ENCODE measurements at places on chromosomes 7 and 10.

- no peak for DNase-seq
These were observed 62.1 kb upstream of the STEAP1B start for GRCh38 chr7:22561895-22562593.

GRCh38 chr7:1974290-1975101 lies 258.2 kb downstream of the MAD1L1 start:
- DNase-seq: no peak

GRCh38 chr7:111910656-111911055 lies 295.5 kb downstream of the DOCK4 start:
- DNase-seq: no peak

GRCh38 chr10:79507440-79508167 lies 4.7 kb upstream of the EIF5AL1 start:
- DNase-seq: no peak

DNA sequence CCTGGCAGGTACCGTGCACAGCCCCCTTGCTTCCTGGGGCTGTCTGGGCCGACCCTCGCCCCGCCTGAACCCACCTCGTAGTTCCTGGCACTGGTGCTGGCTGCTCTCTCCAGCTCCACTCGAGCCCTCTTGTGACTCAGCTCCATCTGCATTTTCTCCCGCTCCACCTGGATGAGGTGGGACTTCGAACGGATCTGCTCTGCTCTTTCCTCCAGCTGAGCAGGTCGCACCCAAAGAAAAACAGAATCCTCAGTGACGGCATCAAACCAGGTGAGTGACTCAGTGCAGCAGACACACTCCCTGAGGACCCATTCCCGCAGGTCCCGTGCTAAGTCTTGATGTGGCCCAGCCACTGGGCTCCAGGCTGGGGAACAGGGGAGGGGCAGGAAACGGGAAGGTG lies 7.4 kb downstream of the MAD1L1 start:
- no peak for DNase-seq

GRCh38 chr7:43196379-43196778 lies 83.9 kb downstream of the HECW1 start:
- no peak for DNase-seq

DNA sequence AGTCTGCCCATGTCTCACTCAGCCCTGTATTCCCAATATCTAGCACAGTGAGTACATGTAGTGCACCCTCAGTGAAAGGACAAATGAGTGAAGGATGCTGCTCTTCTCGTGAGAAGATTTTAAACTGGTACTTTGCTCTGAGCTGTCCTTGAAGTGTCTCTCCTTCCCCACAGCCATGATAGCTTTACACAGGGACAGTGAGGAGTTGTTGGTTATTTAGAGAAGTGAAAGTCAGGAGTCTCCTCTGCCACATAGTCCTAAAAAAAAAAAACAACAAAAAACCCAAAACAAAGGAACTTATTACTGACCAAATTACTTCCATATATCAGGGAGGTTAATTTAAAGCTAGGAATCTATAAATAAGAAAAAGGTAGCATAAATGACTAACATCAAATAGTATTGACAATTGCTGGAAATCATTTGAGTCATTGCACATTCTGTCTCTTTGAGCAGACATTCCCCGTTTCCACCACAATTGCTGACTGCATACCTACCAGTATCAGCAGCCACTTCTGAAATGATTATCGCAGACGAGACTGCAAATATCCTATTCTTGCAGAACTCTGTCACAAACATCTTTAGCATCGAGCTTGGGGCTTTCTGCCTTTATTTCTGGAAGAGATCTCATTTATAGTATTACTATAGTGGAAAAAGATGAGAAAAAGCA lies 202.1 kb downstream of the PTEN start:
- no peak for DNase-seq

GRCh38 chr7:127589896-127590295 lies 1.7 kb downstream of the ARF5 start:
- no peak for DNase-seq

DNA sequence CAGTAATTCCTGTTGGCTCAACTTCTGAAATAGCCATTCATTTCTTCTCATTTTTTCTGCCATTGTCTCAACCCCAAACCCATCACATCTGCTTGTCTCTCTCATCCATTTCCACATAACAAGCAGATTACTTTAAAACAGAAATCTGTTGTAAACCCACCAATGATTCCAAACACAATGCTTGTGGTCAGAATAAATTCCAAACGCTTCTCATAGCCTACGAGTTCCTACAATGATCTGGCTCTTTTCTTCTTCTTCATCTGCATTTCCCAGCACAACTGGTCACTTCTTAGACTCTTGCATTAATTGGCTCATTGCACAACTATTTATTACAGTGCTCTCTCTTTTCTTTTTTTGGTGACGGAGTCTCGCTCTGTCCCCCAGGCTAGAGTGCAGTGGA lies 364.1 kb downstream of the GATA3 start:
- no peak for DNase-seq

GRCh38 chr10:93465806-93466675 lies 16.1 kb downstream of the MYOF start:
- DNase-seq: no peak
